ENCODE measurements at places on chromosomes 1 and 21. TPM values are rescaled to one million over a fixed set of nuclear protein-coding genes. Genes with fewer than 3 reads are reported as not detected.

DNA sequence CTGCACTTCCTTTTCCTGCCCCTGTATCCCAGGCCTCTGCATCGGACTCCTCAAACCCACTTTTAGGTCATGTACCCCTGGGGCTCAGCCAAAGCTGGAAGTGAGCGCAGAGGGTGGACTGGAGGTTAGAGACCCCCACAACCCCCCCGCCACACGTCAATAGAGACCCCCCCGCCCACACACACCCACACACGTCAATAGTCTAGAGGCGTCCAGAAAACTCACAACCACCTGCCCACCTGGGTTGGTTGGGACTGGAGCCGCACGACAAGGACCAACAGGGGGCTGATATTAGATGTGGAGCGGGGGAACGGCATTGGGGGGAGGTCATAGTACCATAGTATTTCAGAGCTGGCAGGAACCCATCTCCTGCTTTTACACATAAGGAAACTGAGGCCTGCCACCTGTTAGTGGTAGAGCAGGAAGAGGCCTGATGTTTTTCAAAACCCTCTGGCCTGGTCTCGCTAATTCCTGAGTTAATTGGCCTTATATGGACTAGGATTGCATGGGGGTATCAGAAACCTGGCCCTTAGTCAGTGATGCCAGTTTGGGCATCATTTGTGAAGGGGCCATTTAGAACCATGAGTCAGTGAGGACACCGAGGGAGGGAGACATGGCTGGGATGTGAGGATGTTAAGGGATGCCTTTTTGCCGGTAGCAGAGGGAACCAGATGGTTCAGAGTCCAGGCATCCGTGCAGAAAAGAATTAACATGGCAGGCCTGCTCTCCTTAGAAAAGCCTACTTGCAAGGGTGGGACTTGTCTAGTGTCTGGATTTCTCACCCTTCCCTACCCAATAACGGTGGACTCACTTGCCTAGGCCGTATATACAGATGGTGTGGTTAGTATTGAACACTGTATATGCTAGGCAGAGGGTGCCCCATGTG lies 1.1 kb downstream of the NENF start:
- DNase-seq: no peak

GRCh38 chr1:242641461-242641860 lies 117.0 kb upstream of the PLD5 start:
- DNase-seq: no peak

- no peak for DNase-seq
Observed at GRCh38 chr1:191851799-191852595, 306.3 kb upstream of the RGS18 start.

GRCh38 chr1:165215676-165216075 lies 140.8 kb downstream of the LMX1A start:
- no peak for DNase-seq

The IFI44L gene
- polyA plus RNA-seq: 7.0 TPM

The ATP6V1G3 gene
- 5.0 TPM for polyA plus RNA-seq

The SLAMF7 gene
- polyA plus RNA-seq: 0.32 TPM
